ENCODE measurements at places on chromosomes 2 and 18.

DNA sequence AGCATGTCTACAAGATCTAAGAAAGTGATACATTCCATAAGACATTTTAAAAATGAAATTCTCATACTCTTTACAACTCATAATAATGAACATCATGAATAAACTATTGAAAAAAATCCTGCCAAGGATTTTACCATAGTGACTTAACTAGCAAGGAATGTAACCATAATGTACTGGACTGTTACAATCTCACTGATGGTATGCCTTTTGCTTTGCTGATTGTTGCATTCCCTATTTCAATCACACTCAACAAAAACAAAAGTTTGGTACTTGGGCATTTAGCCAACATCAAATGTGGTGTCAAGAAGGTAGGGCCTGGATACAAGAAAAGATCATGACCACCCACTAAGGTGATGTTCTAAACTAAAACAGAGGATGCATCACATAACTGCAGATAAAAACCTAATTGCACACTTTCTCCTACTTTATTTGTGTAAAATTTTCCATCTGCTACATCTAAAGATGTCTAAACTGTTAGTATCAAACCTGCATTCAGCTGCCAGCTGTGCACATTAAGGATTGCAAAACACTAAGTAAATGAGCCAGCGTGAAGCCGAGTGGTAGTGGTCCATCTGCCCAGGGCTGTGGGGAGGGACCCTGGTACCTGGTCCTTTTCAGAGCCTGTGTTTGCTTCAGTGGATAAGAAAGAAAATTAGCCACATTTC lies 564.4 kb downstream of the ZEB2 start:
- DNase-seq, result no peak

DNA sequence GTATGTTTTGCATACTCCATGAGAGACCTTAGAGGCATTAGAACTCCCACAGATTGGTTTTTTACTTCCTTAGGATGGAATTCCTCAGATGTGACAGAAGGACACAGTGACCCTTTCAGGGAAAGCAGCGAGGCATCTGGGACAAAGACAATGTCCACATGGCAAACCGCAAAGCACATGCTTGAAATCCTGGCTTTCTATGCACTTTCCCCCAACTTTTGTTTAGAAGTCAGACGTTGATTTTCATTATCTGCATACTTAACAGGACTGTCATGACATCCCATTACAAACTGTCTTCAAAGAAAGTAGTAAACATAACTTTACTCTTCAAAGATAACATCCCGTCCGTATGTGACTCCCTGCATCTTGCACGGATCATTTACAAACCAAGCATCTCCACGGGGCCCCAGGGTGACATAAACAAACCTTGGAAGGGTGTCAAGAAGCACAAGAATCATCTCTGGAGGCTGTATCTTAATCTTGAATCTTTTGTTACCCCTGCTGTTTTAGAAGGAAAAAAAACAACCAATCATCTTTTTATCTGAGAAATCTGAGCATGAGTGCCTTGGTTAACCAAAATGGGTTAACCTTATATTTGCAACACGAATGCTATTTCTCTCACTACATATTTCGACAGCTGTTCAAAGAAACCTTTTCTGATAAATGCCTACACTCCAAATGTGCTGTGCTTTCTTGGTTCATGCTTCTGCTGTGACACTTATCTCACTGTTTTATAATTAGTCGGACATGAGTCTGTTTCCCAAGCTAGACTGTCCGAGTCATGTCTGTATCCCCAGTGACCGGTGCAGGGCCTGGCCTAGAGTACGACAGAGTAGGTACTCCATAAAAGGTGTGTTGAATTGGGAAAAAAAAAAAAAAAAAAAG lies 90.8 kb downstream of the CCBE1 start:
- no peak for DNase-seq

DNA sequence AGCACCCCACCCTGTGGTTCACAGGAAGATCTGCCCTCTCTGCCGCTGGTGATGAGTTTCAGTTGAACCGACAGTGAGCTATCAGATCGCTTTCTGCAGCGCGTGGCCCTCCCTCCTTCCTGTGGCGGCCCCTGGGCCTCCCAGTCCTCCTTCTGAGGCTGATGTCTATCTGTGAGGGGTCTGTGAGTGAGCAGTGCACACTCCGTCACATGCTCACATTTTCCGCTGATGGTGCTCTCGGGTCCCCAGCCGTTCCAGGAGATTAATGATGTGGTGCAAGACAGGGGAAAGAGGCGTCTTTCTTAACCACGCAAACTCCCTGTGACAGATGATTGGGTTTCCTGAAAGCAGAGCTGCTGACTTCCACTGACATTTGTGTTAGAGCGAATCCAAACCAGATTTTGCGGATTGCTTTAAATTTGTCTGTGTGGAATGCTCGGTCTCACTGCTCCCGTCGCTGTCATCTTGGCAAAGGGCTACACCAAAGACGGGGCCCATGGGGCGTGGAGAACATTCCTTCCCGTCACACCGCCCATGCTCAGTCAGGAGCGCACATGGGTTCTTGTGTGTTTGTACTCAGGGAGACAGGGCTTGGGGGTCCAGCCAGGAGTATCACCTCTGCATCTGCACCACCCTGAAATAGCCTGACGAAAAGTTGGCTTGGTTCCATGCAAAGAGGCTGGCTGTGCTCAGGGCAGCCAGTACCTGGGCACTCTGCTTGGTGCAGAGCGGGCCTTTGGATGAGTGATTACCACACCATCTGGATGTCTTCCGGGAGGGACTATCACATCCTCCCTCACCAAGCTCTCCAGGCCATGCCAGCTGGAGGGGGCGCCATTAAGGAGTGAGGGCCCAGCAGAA lies 154.7 kb upstream of the HS6ST1 start:
- DNase-seq, result no peak

GRCh38 chr2:65727381-65727780 lies 295.0 kb upstream of the SPRED2 start:
- DNase-seq, result no peak

DNA sequence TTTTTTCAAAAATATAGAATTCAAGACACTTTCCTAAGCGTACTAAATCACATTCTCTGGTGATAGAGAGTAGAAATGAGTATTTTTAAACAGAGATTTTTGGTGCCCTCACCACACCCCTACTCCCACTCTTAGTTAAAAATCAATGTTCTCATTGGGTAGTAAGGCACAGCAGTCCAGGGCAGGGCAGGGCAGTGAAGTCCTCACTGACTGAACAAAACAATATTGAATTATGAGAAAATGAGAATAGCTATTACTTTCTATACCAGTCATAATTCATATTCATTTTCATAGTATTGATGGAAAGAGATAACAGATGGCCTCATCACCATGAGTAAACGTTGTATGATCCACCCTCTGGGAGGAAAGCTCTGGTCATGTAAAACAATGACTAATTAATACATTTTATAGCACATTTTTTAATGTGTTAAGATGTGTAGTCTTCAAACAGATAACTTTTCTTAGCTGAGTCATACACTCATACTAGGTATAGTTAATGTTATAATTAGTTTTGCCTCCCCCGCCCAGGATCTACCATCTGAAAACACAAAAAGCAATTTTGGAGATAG lies 686.1 kb downstream of the KCNJ3 start:
- DNase-seq, result no peak

DNA sequence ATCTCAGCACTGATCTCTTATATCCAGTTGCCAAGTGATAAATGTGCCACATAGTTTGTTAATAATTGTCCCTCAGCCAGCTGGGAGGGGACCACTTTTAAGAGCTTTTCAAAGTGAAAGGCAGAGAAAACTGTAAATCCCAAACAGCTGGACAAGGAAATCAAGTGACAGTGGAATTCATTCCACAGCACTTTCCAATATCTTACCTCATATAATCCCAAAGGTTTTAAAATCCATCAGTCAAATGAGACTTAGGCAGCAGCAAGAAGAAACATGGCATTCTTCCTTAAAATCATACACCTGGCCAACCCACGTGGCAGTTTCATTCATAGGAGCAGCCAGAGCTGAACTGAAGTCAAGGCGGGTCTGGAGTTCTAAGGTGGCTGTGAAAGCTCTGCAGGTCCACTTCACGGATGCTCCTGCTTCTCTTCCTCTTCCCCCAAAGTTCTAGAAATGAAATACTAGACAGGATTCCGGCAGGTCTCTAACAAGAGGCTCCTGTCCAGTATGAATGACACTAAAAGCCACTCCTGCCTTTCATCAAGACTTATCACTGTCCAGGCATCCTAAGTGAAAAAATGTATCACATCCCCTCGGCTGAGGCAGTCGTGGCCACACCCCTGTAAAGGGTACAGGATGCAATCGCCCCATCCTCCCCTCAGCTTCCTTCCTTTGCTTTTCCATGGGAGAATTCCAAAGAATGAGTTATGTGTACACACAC lies 190.4 kb upstream of the STK17B start:
- no peak for DNase-seq

- DNase-seq, result peak; percentile 34
Observed at GRCh38 chr18:79797518-79798345, at the start of gene KCNG2. Gene KCNG2 (plus strand): TSS chr18:79797938. CDS start chr18:79863668, 65,730 bp downstream.

GRCh38 chr18:73246763-73247162 lies 379.0 kb upstream of the NETO1 start:
- no peak for DNase-seq

DNA sequence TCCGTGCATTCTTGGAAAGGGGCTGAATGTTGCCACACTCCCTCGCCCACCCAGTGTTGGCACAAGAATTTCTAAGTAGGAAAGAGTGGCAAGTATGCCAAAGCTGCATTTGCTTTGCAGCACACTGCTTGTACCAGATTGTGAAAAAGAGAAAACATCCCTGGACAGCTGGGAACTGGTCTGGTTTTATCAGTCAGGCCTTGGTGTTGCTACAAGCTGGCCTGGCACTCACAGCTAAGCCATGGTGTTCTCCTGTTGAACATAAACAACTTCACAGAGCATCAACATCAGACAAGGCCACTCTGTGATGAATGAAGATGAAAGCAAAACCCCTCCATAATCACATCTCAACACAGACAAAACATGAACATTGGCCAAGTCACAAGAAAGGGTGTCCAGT lies 4.2 kb upstream of the TRABD2A start:
- DNase-seq, result no peak

- DNase-seq, result no peak
Observed at GRCh38 chr18:49892148-49892924, 79.0 kb upstream of the ACAA2 start.

DNA sequence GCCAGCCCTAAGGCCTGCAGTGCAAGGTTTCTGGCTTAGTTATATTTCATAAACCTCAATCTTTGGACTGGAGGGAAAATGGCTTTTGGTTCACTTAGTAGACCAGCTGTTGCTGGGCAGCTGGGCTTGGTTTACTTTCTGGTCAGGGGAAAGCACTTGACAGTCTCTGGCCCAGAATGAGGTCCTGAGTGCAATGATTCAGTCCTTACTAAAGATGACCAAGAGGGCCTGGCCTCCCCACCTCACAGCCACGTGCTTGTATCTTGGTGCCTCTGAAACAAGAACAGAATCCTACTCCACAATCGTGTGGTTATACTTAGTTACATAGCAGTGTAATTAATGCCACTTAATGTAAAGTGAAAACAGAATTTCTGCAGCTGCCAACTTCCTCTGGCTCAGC lies 325.5 kb upstream of the MEIS1 start:
- no peak for DNase-seq

GRCh38 chr2:17520761-17521160 lies 2.5 kb upstream of the RAD51AP2 start:
- no peak for DNase-seq

GRCh38 chr2:138708682-138709241 lies 71.4 kb downstream of the NXPH2 start:
- DNase-seq, result peak; percentile 10

DNA sequence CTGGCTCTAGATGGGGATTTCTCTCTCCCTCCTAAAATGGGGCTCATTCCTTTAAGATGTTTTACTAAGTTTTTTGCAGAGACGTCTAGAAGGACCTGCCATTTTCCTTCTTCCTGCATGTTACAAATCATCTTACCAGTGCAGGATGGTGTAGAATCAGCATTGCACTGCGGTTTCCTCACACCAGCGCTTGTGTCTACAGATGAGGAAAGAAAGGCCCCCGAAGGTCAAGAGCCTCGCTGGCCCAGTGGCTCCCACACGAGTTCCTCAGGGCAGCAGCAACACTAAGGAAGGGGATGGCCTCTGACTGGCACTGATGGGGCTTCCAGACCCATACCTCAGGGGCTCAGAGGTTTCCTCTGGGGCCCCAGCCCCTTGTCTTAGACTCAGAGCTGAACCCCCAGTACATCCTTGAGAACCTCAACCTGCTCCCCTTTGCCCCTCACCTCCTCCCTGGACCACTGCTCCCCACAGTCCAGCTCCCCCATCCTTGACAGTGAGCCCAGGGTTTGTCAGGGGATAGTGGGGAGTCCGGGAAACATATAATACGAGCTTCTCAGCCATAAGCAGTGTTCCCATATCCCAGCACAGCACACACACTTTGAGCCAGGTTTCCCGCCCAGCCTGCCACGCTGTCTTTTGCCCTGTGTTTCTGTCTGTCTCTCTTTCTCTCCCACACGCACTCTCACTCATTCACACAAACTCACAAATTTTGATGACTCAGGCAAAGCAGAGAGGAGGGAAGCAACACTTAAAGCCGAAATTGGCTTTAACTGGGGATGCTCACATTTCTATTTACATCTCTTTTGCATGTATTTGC lies 29.4 kb downstream of the ZFP36L2 start:
- DNase-seq, result no peak

GRCh38 chr18:7038330-7038851 lies 79.2 kb downstream of the LAMA1 start:
- peak; percentile 80 for DNase-seq

- DNase-seq, result peak; percentile 19
Observed at GRCh38 chr18:35811896-35812295, 160.6 kb upstream of the RMP24 start.

DNA sequence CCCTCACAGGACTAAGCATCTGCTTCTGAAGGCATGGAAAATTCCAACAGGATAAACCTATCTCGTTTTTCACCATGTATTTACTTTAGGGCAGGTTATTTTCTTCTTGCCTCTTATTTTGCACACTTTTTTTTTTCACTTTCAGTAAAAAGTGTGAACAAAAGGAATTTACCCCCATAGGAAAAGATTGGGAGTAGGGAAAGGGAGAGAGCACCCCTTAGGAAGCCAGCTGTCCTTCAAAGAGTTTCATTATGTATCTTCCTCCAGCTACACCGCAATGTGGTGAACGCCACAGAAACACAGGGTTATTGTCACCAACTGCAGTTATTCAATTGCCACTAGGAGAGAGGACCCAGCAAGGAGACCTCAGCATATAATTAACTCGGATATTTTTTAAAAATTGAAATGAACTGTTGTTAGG lies 286.2 kb upstream of the VRK2 start:
- DNase-seq, result peak; percentile 11

DNA sequence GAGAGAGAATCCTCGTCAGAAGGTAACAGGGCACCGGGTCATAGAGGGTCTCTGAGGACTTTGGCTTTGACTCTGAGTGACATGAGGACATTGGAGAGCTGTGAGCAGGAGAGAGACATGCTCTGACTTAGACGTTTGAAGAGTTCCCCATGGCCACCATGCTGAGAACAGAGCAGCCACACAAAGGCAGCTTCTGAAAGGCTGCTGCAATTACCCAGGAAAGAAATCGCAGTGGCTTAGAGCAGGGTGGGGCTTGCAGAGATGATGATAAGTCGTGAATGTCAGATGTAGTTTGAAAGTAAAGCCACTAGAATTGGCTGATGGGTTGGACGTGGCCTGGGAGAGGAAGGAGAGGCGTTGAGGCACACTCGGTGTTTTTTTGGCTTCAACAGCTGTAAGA lies 79.0 kb downstream of the ZCCHC2 start:
- no peak for DNase-seq

GRCh38 chr2:188181067-188181838 lies 110.4 kb upstream of the GULP1 start:
- DNase-seq, result no peak

All from NCI-H748 treated with DMSO at 0.1 percent for 48 hours (cell line).